Stimulated activated CD8-positive, alpha-beta memory T cell treated with anti-CD3 and anti-CD28 coated beads, Interleukin-15, amount 100 ng/mL, for 4 hours (primary cell): ENCODE measurements at places on chromosomes 6 and 20.

DNA sequence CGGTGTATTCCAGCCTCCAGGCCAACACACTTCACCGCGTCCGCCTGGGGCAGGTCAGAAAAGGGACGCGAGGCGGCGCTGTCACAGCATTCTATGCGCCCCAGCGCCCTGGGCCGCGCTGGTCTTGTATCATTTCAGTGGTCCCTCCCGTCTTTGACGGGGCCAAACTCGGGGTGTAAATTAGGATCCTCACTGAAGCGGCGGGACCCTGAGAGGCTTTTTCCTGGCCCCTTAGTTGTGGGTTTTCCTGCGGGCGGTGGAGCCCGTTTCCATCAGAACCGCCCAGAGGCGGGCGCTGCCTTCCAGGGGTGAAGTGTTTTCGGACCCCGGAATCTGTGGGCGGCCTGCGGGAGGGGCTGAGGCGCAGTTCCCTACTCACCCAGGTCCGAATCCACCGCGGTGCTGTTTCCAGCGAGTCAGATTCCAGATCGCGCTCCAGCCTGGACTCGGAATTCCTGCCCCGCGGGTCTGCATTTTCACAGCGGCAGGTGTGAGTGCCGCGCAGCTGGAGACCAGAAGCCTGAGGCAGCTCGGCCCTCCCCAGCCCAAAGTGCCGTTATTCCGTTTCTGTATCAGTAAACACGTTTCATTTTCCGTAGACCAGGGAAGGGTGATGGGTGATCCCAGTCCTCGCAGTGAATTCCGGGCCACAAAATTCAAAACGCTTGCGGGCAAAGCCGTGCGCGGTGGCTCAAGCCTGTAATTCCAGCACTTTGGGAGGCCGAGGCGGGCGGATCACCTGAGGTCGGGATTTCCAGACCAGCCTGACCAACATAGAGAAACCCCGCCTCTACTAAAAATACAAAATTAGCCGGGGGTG, 3.9 kb upstream of the MICB start:
- peak; percentile 46 for DNase-seq

DNA sequence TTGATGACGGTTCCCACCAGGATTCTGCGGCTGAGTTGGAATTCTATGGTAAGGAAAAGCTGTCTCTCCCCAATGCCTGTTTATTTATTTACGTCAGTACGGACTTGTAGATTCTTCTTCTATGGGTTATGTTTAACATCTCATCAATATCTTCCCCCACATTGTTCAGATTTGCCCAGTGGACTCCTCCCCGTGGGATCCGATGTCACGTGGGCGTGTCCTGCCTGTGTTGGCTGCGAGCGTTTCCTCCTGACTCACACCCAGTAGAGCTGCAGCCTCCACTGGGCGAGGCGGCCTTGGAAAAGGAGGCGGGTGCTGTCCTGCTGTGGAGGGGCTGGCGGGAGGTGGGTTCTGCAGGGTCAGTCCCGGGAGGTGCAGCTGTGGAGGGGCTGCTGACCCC, 46.8 kb upstream of the SLCO4A1 start:
- DNase-seq = no peak

GRCh38 chr6:26276841-26277648, 88.0 kb upstream of the BTN3A2 start:
- no peak for DNase-seq

DNA sequence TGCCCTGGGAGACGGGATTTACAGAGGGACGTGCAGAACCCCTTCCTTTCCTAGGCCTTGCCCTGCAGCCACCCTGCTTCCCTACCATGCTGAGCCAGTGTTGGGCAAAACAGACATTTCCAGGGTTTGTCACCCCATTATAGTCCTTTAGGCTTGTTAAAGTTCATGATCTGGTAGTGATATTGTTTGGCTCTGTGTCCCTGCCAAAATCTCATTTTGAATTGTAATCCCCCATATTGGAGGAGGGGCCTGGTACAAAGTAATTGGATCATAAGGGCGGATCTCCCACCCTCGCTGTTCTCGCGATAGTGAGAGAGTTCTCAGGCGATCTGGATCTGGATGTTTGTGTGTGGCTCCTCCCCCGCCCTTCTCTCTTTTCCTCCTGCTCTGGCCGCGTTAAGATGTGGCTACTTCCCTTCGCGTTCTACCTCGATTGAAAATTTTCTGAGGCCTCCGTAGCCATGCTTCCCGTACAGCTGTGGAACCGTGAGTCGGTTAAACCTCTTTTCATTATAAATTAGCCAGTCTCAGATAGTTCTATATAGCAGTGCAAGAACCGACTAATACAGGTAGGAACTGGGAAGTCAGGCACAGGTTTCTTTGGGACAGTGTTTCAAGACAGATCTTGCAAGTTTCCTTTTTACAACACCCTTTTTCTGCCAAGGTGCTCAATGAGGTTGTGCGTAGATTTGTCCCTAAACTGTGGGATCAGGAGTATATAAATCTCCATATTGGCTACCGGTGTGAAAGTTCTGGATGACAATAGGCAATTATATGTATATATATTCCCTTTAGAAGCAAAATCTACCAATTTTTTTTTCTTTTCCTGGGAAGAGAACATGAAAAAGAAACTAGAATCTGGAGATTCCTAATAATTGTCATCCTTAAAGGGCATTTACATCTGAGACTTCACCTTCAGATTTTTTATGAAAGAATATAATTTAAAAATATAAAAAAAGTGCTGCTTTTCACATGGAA, 152.1 kb downstream of the SAMD5 start:
- DNase-seq = no peak

DNA sequence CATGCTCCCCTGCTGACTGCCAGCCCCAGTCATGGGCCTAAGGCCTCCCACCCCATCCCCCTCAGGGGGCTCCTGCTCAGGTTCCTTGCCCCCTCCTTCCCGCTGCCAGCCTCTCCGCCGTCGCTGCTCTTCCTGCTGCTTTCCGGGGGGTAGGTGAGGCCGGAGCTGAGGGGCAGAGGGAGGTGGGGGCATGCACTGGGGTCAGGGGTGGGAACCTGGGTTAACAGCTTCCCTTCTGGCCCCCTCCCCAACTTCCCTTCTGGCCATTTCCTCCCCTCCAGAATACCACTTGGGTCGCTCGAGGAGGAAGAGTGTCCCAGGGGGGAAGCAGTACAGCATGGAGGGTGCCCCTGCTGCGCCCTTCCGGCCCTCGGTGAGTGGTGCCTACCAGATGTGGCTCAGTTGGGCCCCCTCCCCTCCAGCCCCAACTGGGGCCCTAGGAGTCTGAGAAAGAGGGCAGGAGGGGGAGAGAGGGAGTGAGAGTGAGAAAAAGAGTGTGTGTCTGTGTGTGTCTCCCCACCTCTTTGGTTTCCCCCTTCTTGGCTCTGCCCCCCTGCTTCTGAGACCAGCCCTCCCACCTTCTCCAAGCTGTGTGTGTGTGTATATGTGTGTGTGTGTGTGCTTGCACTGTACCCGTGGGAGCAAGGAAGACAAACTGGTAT, 12.1 kb downstream of the SYNGAP1 start:
- no peak for DNase-seq

DNA sequence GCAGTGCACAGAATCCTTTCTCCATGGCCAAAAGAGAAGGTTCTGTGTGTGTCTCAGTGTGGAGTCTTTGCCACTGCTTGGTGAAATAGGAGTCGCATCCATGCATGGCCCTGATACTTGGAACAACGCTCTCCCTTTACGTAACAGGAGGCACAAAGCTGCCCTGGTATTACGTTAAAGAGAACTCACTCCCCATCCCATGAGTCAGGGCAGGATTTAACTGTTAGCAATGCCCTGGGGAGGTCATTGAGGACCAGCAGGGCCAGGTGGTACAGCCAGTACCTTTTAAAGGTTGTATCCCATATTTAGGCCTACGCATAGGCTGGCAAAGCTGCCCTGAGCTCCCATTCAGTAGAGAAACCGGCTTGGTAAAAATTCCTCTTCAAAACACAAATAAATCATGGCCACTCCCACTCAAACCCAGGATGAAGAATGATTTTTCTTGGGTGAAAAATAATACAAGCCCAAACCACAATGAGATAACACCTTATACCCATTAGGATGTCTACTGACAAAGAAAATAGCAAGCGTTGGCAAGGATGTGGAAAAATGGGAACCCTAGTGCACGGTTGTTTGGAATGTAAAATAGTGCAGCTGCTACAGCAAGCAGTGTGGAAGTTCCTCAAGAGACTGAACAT, 37.1 kb downstream of the MYLK4 start:
- DNase-seq = no peak

DNA sequence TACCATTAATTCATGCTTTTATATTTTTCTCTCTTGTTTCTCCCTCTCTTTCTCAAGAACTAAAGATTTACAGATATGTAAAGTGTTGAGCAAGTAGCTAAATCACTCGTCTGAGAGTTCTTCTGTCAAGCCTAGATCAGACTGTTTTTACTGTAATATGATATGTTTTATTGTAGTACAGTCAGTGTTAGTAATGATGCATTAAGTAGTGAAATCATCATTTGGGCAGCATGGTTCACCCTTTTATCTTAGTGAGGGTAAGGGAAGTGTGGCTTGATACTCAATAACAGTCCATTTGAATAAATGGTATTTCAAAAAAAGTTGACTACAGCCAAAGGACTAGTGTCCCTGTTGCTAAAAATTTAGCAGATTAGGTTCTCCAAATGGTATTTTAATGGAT, 9.2 kb downstream of the CYB5R4 start:
- DNase-seq = no peak

DNA sequence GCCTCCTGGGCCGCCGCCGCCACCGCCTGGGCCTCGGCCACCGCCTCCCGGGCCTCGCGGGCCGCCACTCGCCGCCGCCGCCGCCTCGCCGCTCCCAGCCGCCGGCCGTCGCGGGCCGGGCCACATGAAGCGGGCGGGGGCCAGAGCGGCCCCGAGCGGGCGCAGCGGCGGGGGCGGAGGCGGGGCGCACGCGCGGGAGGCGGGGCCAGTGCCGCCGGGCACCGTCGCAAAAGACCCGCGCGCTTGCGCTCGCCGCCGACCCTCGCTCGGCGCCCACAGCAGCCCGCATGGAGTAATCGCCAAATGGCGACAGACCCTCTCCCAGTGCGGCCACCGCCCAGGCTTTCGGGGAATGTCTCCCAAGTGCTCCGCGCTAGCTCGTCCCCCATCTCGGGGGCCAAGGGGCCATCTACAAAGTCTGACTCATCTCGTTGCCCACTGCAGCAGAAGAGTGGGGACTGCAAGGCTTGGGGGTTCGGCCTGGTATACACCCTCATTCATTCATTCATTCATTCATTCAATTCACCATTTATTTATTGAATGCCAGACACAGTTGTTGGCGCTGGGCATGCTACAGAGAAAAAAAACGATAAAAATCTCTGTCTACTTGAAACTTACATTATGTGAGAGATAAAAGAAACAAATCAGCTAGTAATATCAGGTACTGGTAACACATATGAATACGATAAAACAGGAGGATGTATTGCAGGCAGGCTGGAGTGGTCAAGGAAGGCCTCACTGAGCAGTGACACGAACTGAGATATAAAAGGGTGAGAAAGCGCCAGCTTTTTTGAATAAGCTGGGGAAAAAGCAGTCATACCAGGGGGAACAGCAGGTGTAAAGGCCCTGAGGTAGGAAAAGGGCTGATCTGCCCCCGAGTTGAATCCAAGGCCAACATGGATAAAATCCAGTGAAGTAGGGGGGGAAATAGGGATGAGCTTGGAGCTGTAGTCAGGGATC, at the start of gene B4GALT5:
Gene B4GALT5, minus strand, starts transcription at position 126 of the 960 bp plus-strand sequence. CDS start 188 bp downstream, outside the sequence.
- DNase-seq = peak; percentile 53

DNA sequence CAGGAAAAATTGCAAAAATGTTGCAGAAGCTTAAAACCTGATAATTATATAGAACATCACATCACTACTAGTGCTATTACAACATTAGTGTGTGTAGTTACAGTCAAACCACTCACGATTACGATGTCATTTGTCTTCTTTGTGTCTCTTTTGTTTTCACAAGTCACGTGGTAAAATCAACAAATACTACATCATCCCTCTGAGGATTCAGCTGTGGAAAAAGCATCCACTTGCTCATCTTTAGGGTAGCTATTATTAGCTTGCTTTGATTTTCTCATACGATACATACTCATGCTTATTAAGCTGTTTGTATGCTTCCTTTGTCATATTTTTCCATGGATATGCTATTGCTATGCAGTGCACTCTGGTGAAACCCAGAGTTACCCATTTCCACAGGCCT, 22.2 kb upstream of the ATXN1 start:
- no peak for DNase-seq

DNA sequence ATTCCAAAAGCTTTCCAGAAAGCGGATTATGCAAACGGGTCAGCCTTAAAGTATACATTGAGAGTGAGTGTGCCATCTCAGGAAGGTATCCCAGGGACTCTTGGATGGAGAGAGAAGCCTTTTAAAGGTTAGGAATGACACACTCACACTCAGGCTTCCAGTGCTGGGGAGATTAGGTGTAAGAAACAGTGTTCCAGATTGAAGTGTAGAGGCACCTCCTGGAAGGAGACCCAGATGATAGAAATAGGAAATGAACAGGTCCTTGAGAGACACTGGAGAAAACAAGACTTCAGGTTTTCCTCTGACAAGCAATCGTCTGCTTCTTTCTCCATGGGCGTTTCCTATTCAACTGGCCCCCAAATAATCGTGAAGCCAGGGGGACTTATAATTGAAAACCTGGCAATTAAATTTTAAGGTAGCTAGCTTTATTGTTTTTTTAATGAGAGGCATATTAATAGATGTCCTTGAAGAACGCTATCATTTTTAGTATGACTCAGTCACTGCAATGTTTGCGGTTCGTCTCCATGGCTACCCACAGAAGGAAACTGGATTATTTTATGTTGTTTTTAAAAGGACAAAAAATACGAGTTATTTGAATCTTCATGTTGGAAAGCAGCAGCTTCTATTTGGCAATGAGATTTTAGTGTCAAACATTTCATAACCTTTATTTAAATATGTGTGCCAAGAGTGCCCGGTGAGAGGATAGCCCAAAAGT, 85.3 kb downstream of the TRMT6 start:
- DNase-seq = no peak

- DNase-seq = no peak
Measured at GRCh38 chr20:59774921-59775686, 158.3 kb downstream of the SYCP2 start.

- no peak for DNase-seq
Measured at GRCh38 chr6:147821295-147821897, 312.9 kb downstream of the SAMD5 start.

GRCh38 chr6:24768361-24768760, 6.4 kb upstream of the GMNN start:
- no peak for DNase-seq

DNA sequence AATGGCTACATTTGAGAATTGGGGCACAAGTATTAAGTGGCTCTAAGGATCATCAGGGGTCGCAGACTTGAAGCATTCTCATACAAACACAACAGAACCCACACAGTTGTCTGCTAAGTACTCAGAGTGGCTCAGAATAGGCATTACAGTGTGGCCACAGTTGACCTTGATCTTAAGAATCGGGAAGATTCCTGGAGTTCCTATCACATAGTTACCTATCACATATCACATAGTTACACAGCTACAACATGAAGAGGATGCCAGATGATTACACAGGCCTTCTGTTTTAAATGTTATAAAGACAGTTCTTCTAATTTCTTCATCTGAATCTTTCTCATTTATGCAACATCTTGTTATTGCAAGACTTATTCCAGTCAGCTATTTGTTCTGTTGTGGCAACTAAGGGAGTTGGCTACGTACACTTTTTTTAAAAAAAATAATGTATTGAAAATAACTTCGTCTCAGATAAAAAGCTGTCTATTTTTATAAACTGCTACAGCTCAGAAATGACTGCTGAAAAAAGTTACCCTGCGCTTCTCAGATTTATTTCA, 129.0 kb downstream of the REV3L start:
- DNase-seq = no peak

GRCh38 chr6:117391874-117392583, 33.7 kb downstream of the ROS1 start:
- no peak for DNase-seq
